ENCODE measurements at places on chromosomes 7 and 10.

DNA sequence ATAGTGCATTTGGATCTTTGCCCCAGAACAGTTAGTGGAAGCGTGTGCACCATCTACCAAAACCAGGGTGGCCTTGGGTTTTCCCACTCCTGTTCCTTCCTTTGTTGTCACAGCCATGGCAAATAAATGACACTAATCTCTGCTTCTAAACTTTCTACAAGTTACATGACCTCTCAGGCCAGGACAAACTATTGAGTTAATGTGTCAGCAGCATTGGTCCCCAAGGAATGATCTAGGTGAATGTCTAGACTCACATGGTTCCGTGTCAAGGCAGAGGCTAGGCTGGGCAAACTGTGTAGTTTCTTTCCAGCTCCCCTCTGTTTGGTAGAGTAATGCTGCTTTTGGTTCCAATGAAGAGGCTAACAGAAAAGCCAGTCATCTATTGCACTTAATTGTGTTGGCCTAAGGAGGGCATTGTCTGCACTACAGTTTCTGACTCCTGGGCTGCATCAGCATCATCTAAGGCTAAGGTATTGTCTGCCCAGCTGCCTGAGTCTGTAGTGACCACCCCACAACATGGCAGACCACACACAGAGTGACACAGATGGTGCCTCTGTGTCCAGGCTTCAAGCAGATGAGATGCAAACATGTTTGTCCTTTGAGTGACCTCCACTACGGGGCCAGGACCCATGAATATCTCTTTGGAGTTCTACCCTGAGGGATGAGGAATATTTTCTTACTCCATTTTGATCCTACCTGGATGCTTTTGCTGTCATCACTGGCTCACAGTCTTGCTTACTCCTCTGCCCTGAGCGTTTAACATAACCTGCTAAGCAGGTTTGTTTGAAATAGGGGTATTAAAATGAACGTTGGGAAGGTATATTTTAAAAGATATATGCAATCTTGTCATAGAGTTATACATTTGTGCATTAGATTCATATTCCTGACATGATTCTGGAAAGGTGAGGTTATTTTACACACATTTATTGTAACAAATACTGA is 1.7 kb downstream of the CYP3A4 start:
- DNase-seq, result no peak

GRCh38 chr10:34028936-34029335 is 694.5 kb upstream of the NRP1 start:
- no peak for DNase-seq

GRCh38 chr7:49397750-49398149 is 375.7 kb upstream of the VWC2 start:
- DNase-seq, result no peak

DNA sequence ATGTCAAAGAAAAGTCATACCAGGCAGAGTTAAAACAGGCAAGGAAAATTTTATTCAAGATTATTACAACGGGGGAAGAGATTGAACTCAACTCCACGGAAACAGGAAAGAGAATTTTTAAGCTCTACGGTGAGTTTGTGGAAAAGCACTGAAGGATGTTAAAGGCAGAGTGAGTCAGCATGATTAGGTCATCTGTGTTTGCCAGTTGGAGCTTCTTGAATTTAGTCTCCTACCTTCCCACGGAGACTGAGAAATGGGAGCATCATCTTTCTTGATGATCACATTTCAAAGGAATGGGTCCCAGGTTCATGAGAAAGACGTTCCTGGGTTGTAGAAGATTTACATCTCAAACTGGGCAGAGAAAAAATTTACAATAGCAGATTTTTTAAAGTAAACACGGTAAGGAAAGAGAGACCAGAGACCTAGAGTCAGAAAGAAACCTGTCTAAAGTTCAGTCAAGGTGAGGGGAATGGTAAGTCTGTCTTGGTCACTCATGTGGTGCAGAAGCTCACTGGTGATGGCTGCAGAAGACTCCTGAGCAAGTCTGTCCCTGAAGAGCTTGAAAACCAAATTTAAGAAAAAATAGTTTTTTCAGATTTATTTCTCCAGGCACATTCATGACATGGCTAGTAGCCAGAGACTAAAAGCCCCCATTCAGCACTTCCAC is 516.9 kb upstream of the LRRN3 start:
- DNase-seq, result no peak

GRCh38 chr7:18450019-18450418 is 45.5 kb upstream of the HDAC9 start:
- DNase-seq, result no peak

- DNase-seq, result no peak
Observed at GRCh38 chr10:32937911-32938424, 20.1 kb downstream of the ITGB1 start.

DNA sequence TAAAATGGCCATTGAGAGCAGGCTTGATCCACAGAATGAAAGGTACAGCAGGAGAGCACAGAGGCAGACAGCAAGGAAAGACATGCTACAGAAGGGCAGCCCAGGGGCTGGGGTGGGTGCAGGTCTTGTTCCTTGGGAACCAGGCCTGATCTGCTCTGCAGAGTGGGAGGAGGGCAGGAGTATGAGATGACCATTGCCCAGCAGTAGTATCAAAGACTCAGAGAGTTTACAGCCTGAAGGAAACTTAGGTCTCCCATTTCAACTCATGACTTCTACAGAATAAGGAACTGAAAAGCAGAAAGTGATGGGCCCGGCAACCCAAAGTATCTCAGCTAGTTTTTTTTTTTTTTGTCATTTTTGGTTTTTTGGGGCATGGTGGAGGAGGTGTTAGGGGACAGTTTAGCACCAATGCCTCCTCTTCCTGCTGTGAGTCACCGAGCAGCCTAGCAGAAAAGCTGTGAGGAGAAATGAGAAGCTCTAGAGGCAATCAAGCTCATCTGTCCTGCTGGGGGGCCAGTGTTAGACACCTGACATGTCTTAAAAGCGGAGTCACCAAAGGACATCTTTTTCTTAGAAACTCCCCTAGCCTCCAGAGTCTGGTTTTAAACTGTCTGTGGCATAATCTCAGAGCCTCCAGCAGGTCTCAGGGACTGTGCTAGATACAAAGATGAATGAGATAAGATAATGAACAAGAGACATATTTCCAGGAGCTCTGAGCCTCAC is 34.3 kb upstream of the HERPUD2 start:
- no peak for DNase-seq

All from NCI-H1694 treated with DMSO at 0.1 percent for 48 hours (cell line).